ENCODE measurements at places on chromosomes 11 and 22.
A peak's percentile ranks its signal among the peaks of the same experiment; 100 is the strongest.

GRCh38 chr11:27280140-27280539 lies 82.9 kb downstream of the CCDC34 start:
- no peak for DNase-seq

- DNase-seq = no peak
Observed at GRCh38 chr11:14882196-14882595, 9.8 kb downstream of the CYP2R1 start.

GRCh38 chr22:37267135-37267587 lies 15.1 kb upstream of the CYTH4 start:
- peak; percentile 76 for DNase-seq

- DNase-seq = no peak
Observed at GRCh38 chr11:2077061-2077802, 62.0 kb downstream of the IGF2 start.

- no peak for DNase-seq
Observed at GRCh38 chr22:45945621-45946106, 31.3 kb downstream of the WNT7B start.

GRCh38 chr22:49426618-49427266 lies 400.9 kb downstream of the BRD1 start:
- DNase-seq = no peak

GRCh38 chr11:122330279-122330965 lies 214.4 kb upstream of the BLID start:
- DNase-seq = no peak

DNA sequence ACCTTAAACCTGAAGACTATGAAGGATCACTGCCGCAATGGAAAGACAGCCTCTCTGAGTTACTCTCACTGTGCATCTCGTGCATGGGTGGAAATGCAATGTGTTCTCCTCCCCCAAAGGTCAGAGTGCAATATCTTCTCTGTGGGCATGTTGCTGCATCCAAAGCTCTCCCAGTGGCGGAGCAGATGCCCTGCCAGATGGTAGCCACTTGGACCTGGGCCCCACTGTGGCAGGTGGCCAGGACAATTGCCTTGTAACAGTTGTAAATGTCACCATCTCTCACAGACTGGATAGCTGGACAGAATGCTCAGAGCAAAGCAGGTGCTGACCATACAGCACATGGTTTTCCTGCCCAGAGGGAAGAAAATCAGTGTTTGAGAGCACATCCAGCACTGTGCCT lies 542.0 kb downstream of the FAM181B start:
- DNase-seq = no peak

- DNase-seq = no peak
Observed at GRCh38 chr11:118448294-118448693, 12.0 kb downstream of the KMT2A start.

- no peak for DNase-seq
Observed at GRCh38 chr11:112961751-112962578, 745 bp downstream of the NCAM1 start.

GRCh38 chr11:79371724-79372123 lies 69.1 kb downstream of the TENM4 start:
- no peak for DNase-seq

- DNase-seq = peak; percentile 88
Observed at GRCh38 chr11:3824714-3825472, 15.9 kb downstream of the RHOG start.

DNA sequence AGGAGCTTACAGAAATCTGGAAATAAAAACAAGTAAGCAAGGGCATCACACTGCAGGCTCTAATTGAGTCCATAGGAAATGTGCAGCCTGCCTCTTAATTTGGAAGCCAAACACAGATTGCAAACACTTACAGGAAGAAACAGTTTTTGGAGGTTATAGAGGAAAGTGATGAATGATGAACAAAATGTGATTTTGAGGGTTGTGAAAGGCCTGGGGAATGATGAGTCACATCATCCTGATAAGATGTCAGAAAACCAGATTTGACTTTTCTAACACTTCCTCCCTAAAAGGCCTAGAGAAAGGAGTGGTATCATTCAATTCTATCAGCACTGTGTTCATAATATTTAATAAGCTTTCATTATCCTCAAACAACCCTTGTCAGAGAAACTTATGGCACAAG lies 96.6 kb upstream of the POU2AF2 start:
- DNase-seq = no peak

GRCh38 chr11:26096451-26096850 lies 235.5 kb upstream of the ANO3 start:
- no peak for DNase-seq

GRCh38 chr11:69113646-69114340 lies 41.9 kb upstream of the SMIM38 start:
- no peak for DNase-seq

- peak; percentile 52 for DNase-seq
Observed at GRCh38 chr22:25060522-25061071, 108.1 kb downstream of the KIAA1671 start.

GRCh38 chr11:10541561-10541930 lies 559 bp upstream of the RNF141 start:
- DNase-seq = no peak

Data from CD4-positive, alpha-beta T cell treated with Interleukin-21 for 1 hour (primary cell).